ENCODE measurements at places on chromosomes 5 and 9. TPM values are rescaled to one million over a fixed set of nuclear protein-coding genes. Genes with fewer than 3 reads are reported as not detected.

Gene SLC6A18
- not detected for total RNA-seq

Gene POLK
- 23.2 TPM for total RNA-seq

Gene PLPP7
- 0.13 TPM for total RNA-seq

Gene TMEM252
- total RNA-seq = not detected

Gene SEMA5A
- total RNA-seq = 0.10 TPM

Gene PDZD2
- not detected for total RNA-seq

Gene VLDLR
- 5.2 TPM for total RNA-seq

Gene PCDHGA4
- 0.10 TPM for total RNA-seq

Gene PPP1R2B
- total RNA-seq = not detected

Gene OMD
- total RNA-seq = not detected

Gene LHX3
- not detected for total RNA-seq

Gene TMEM215
- not detected for total RNA-seq

Gene UBLCP1
- total RNA-seq = 29.2 TPM

Gene ERCC6L2
- 42.1 TPM for total RNA-seq

Data from activated naive CD4-positive, alpha-beta T cell treated with anti-CD3 and anti-CD28 coated beads, Interleukin-2, amount 10 ng/mL, durations not matched to agents 5 hours and 36 hours (primary cell).